ENCODE measurements at places on chromosomes 3 and 15.
A peak's percentile ranks its signal among the peaks of the same experiment; 100 is the strongest.

- no peak for DNase-seq
Observed at GRCh38 chr3:53229606-53230005, 26.2 kb downstream of the TKT start.

GRCh38 chr3:45553469-45553974, 41.0 kb upstream of the LIMD1 start:
- no peak for DNase-seq

- DNase-seq: no peak
Observed at GRCh38 chr3:49937090-49937489, 2.9 kb upstream of the RBM6 start.

GRCh38 chr3:152413240-152413639, 144.5 kb downstream of the MBNL1 start:
- no peak for DNase-seq

DNA sequence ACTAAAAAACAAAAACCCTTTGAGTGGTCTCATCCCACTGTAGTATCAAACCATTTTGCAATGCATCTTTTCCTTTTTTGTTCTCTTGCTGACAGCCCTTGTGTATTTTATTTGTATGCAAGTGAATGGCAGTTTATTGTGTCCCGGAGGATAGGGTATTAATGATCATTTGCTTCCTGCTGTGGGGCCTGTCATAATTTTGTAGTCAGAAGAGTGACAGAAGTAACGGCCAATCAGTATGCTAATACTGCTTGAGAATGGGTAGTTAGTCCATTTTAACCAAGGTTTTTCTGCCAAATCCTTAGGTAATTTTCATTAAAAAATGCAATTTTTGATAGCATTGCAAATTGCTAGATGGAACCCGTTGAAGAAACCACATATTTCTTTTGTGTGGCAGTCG, 75.5 kb upstream of the PLSCR5 start:
- no peak for DNase-seq

GRCh38 chr3:138440596-138440995, 6.2 kb downstream of the ESYT3 start:
- DNase-seq: no peak

GRCh38 chr3:139132976-139133375, 88.3 kb upstream of the PRR23C start:
- DNase-seq: no peak

GRCh38 chr3:44045476-44046275, 196.0 kb upstream of the TOPAZ1 start:
- no peak for DNase-seq

DNA sequence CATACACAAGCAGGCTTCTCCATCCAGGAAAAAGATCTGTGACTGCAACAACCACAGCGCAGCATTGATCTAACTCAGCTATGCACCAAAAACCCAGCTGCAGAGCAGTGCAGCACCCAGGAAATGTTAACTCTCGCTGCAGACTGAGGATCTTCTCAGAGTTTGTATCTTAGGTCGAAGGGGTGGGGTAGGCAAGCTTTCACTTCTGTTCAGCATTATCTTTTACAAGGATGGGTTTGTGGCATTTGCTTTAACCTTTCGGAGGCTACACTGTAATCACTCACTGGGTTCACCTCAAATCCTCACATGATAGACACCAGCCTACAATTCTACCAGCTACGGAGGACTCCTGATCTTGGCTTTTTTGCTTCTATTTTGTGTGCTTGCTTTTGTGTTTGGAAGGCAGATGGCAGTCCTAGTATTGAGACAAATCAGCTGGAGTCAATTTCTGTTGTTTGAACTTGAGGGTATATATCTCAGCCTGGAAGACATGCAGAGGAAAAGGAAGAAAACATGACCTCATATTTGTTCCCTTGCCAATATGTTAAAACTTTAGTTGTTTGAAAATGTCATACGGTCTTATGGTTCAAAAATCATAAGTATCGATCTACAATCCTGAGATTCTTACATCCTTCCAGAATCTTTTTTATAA, 25.2 kb downstream of the LRRK1 start:
- no peak for DNase-seq

DNA sequence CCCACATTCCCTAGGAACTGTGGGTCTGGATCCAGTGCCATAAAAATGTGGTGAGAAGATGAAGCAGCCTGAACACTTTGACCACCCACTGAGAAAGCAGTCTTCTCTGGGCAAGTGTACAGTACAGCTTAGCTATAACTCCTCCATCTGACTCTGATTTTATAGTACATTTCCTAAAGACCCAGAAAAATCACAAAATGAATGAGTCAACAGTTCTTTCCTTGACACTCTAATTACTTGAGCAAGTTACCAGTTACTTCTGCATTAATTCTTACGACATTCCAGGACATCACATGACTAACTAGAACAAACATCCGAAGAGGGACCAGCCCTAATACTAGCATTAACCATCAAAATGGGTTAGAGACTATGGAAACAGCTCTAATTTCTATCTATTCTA, 148.1 kb upstream of the PEX5L start:
- no peak for DNase-seq

DNA sequence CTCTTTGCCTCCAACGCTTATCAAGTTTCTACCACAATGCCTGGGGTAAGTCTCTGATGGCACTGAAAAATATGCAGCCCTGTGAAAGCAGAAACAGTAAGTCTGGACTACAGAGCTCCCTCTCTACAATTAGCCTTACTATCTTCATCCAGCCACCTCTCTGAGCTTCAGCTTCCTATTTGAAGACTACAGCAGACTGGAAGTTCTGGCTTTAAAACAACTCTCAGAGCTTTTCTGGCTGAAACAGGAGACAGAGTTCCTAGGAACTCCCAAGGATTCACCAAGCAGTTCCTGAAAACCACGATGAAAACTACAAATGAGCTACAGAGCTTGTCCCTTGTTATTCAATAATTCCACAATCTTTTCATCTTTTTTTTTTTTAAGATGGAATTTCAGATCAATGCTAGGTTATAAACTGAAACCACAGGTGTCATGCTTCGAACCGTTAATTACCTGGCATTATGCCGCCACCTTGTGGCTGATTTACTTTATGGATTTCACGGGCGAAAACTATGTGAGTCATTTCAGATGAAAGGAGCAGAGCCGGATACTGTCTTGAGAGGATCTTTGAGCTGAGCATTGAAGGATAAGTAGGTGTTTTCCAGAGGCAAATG, 3.9 kb downstream of the CRYGS start:
- DNase-seq: peak; percentile 89

- no peak for DNase-seq
Observed at GRCh38 chr15:98583771-98584430, 64.4 kb upstream of the IGF1R start.

GRCh38 chr3:151357463-151357850, 27.1 kb downstream of the P2RY12 start:
- no peak for DNase-seq

DNA sequence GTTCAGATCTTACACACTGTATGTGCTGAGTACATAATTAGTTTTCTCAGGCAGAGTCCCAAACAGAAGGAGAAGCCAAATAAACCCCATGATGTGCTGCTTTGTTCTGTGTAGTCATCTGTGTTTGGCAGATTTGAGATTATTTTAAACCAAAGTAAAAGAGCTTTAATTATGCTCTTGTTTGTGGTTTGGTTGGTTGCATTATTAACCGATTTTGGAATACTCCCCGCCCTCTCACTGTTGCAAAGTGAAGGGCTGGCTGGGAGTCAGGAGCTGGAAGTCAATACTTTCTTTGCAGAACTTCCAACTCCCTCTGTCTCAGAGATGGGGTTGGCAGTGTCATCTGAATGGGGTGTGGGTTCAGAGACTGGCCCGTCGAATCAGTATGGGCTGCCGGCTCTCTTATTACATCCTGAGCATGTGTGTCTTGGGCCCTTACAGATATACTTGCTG, 34.4 kb downstream of the SLCO3A1 start:
- DNase-seq: no peak

GRCh38 chr3:152968388-152969024, 133.6 kb downstream of the P2RY1 start:
- no peak for DNase-seq

GRCh38 chr3:132753946-132754345, 31.7 kb upstream of the NPHP3 start:
- DNase-seq: no peak

DNA sequence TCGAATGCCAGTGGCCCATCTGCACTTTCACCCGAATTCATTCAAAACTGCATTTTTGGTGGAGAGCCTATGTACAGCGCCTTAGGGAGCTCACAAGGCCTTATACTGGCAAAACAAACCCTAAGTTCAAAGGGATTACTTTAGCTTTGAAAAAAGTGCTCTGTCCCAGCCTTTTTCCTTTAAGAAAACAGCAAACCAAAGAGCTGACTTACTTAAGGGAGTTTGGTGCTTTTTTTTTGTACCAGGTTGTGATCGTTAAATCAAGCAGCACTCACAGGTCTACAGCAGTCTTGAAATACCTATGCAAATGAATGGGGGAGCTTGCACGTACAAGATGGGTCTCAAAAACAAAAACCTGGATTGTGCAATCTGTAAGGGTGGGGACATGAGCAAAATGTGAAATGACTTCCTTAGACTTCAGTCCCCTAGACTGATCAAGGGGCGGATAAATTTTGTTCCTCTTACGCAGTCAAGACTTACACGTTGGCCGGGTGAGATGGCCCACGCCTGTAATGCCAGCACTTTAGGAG, 11.6 kb upstream of the PIK3CB start:
- no peak for DNase-seq

DNA sequence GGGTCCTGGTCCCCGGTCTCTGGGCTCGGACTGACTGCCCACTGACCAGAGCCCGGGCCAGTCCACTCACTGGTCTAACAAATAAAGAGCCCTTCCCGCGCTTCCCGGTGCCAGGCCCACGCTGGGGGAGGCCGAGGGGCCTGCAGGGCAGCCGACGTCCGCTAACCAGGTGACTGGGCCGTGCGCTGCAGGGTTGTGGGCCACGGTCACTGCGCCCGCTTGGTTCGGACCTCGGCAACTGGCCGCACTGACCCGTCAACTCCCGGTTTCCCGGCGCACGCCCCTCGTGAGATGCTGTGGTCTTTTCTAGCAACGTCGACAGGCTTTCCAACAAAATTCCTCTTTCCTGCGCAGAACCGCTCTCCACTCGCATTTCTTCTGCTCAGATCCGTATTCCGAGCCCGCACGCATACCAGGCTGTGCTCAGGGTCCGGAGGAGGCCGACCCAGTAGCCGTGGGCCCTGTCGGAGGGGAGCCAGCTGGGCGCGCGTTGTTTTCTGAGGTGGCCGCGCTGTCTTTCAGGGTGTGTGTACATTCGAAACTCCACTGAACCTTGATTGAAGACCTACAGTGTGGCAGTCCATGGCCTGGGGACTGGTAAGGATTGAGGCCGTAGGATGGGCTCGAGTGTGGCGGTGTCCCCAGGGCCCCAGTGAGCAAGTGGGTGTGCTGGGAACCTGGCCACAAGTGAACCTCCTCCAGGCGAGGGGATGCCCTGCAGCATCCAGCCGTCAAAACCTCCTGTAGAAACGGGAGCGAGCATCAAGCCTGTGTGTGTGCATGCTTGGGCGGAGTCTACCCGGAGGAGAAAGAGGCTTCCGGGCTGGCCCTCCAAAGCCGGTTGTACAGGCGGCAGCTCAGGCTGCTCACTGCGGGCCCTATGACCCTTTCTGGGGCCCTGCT, 875 bp upstream of the NT5DC2 start:
- peak; percentile 20 for DNase-seq

DNA sequence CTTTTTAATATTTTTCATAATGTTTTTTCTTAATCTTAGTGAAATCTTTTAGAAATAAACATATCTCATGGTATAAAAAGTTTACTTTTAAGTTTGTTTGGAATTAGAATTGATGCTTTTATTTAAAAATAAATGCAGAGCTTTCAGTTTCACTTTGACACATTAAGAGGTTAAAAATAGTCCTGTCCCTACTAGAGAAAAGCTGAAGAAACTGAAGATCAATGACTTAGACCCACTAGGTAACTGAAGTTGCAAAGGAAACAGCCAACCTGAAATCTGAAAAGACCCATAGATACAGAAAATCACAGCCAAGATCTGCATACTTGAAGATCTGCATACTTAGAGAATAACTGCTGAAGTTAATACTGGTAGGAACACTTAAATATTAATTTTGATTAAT, 237.6 kb downstream of the RAP2B start:
- no peak for DNase-seq

- no peak for DNase-seq
Observed at GRCh38 chr15:97748576-97748975, 211.9 kb upstream of the ARRDC4 start.

GRCh38 chr15:74726774-74727164, 1.4 kb upstream of the CYP1A1 start:
- no peak for DNase-seq

DNA sequence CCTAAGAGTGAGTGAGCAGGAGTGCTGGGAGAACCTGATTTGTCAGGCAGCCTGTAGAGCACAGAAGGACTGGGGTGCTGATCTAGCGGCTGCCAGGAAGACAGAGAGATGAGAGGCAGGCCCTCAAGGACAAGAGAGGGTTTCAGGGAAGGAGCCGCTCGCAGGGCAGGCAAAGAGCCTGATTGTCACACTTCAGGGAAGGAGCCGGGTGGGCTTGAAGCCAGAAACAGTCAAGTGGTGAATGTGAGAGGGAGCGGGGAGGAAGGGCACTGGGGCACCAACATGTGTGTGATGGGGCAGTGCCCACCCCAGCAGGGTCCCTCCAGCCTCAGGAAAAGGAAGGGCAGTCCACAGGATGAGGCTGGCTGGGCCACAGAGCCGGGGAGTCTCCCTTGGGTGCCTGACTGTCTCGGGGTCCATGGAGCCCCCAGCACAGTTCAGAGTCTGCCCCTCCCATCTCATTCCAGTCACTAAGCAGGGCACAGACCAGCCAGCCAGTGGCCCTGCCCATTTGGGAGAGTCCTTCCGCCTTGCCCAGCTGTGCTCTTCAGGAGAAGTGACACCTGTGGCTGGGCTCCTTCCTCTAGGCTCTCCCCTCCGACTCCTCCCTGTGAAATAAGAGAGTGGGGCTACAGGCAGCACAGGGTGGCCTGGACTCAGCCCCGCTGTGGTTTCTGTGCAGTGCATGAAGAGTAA, 148.6 kb downstream of the RAB11A start:
- DNase-seq: no peak

DNA sequence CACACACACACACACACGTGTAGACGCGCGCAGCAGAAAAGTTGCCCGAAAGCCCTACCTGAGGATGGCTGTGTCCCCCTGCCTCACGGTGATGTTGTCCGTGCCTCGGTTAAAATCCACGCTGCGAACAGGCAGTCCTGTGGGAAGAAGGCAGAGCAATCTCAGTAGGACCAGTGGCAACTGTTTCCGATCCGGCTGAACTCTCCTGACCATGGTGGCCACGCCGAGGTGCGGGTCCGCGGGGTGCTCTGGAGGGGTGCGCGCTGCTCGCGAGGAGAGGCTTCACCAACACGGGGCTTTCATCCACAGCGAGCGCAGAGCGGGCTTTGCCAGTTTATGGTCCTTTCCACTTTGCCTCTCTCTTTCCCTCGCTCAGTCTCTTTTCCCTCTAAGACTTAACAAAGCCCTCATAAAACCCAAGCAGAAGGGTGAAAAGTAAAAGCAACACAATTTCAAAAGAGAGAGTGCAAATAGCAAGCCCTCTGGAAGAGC, 422 bp downstream of the LSAMP start:
- DNase-seq: no peak

DNA sequence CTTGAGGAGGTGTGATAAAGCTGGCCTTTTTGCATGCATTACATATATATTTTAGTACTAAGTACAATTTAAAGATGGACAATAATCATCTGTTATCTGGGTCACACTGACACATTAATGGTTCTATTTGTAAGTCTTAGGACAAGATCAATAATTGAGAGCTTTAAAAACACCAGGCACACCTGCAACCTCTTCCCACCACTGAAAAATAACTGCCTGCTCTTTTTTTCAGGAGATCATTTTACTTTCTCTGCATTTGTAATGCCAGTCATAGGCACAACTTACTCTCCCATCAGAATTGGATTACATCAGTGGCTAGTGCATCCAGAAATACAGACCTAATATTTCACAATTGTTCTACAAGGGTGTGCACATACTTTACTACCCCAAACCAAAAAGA, 149.8 kb downstream of the MECOM start:
- no peak for DNase-seq

All from activated naive CD4-positive, alpha-beta T cell treated with anti-CD3 and anti-CD28 coated beads, Interleukin-2, amount 10 ng/mL, durations not matched to agents 7 days and 5 days (primary cell).